ENCODE measurements at places on chromosomes 6 and 20.
A peak's percentile ranks its signal among the peaks of the same experiment; 100 is the strongest.

DNA sequence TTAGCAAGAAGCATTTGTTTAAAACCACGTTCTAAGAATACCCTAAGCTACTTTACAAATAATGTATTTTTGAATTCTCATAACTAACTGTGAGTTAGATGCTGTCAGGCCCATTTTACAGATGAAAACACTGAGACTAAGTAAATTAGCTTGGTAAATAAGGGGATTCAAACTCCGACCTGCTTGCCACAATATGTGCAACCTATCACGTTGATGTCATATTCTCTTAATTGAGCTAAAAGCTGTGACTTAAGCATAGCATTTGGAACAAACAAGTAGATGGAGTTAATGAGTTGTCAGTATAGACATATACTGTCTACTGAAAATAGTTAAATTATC, 9.4 kb upstream of the PERP start:
- DNase-seq, result no peak

DNA sequence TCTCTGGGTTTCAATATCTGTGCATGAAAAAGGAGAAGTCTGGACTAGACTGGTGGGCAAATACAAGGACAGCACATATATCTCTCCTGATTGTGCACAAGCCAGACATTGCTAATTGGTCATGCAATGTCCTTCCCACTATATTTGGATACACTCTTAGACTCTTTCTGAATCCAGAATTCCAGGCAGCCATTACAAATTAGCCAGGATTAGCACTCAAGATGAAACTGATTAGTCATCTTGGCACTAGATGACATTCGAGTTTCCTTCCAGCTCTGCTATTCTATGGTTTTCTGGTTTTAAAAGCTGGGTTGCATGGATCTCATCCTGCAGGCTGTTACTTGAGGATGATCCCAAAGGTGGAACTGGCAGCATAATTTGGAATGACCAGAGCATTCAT, 73.2 kb downstream of the SCP2D1 start:
- DNase-seq, result no peak

DNA sequence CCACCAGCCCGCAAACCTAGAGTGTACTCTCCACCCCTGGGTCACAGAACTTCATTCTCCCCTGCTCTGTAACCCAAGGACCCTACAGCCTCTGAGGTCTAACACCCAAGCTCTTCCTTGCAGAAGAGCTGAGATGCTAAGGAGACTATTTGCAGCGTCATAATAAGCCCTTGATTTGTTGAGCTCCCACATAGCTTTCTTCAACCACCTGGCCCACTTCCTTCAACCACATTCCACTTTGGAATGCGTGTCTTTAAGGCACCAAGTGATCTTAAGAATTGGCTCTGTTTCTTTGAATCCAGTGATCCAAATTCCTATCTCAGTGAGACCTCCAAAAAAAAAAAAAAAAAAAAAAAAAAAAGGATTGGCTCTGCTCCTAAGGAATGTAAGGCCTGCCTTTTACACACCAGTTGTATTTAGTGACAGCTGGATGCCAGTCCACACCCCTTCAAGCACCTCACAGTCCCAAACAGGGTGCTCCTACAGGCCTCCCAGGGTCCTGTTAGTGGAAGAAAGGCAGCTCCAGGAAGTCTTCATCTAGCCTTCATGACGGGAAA, 106.2 kb downstream of the UBE3D start:
- peak; percentile 52 for DNase-seq

DNA sequence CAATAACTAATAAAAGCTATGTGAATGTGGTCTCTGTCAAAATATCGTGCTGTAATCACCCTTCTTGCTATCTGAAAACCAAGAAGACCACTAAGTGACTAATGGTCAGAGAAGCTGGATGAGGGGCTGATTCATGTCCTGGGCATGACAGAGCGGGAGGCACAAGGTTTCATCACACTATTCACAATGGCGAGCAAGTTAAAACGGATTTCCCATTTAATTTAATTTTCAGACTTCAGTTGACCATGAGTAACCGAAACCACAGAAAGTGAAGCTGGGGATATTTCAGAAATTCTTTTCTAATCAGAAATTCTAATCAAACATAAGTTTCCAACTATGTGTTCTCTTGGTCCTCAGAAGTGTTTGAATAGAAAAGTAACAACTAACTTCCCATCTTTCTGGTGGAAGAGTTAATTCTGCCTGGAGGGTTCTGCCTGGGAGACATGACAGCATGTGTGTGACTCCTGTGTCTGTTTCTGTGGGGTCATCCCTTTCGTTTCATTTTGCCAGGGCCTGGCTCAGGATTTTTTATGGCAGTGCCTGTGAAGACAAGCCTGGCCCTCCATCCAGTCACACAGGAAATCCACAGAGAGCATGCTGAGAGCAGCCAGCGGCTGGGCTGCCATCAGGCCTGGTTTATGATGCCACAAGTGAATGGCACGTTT, 98.9 kb downstream of the FAM120B start:
- peak; percentile 95 for DNase-seq

- DNase-seq, result no peak
These were observed 166.5 kb downstream of the PLCB1 start for GRCh38 chr20:8298426-8299043.

All from AG04449 (cell line).